ENCODE measurements at places on chromosomes 12 and 14. TPM values are rescaled to one million over a fixed set of nuclear protein-coding genes. Genes with fewer than 3 reads are reported as not detected.

FAR2 gene
- total RNA-seq = 11.5 TPM

SLC25A3 gene
- 418 TPM for total RNA-seq

DNA sequence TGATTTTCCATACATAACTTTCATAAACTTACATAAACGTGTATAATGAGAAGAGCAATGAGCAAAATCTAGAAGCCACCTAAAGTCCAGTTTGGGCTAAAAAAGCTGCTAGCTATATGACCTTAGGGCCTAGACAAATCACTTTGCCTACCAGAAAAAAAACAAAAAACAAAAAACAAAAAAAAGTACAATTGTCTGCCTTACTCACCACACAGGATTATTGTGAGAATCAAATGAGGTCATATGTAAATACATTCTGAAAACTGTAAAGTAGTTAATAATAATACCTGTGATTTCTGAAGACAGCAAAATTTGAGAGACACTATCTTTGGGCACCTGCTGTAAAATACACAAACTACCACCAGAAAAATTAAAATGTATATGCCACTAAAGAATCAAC is 4.2 kb downstream of the ATP2B1 start:
- H3K27ac ChIP-seq = no peak overlapping the region
- H3K36me3 ChIP-seq = no peaks in the 10 kb centered on the region
- no peak overlapping the region for H3K4me3 ChIP-seq
- H3K27me3 ChIP-seq = no peaks in the 10 kb centered on the region

DNA sequence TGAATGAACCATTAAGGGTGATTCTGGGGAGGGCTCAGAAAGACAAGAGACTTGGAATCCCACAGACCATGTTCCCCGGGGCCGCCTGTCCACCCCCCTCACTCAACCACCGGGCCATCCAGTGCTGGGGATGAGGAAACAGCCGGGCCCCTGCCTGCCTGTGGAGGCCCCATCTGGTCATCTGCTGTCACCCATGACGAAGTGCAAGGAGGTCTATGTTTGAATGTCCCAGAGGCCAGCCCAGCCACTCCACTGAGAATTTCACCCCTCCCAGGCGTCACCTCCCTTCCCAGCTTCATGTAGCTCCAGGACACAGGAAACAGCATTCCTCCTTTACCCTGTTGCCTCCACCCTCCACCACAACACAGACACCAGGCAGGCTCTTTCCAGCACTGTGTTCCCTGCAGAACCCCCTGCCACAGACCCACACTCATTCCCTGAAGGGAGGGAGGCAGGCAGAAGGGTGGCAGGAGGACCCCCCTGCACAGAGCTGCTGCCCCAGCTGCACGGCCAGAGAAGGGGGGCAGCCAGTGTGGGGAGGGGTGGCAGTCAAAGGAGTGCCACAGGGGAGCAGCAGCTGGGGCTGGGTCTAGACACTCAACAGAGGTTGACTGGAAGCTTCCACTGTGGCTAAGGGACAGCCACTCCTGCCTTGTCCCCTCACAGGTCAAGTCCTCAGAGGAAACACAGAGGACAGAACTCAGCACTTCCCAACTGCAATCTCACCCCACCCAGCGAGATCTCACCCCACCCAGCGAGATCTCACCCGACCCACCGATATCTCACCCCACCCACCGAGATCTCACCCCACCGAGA is 50.3 kb upstream of the PPP2R5C start:
- no peak overlapping the region for H3K4me3 ChIP-seq
- no peaks in the 10 kb centered on the region for H3K27me3 ChIP-seq
- DNase-seq = no peak
- H3K4me1 ChIP-seq = no peaks in the 10 kb centered on the region
- H3K27ac ChIP-seq = no peak overlapping the region

DNA sequence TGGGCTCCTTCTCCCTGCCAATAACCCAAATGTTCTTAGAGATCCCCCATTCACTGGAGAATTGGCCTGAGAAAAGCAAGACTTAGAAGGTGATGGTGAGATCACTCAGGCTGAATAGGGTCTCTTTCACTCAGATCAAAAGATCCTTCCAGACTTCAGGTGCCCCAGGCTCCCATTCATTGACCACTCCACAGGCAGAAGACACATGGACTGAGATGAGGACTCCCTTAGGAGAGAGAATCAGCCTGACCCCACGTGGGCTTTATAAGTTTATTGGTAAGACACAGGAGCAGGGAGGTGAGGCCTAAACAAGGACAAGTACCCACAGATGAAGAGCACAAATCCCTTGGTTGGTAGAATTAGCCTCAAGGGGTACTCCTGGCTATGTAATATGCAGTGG is 6.1 kb upstream of the KRT72 start:
- no peak for DNase-seq

GRCh38 chr14:105066240-105067071 is 1.2 kb upstream of the GPR132 start:
- H3K4me3 ChIP-seq = no peak overlapping the region
- no peak for DNase-seq
- no peak overlapping the region for H3K27ac ChIP-seq
- H3K4me1 ChIP-seq = no peaks in the 10 kb centered on the region

DNA sequence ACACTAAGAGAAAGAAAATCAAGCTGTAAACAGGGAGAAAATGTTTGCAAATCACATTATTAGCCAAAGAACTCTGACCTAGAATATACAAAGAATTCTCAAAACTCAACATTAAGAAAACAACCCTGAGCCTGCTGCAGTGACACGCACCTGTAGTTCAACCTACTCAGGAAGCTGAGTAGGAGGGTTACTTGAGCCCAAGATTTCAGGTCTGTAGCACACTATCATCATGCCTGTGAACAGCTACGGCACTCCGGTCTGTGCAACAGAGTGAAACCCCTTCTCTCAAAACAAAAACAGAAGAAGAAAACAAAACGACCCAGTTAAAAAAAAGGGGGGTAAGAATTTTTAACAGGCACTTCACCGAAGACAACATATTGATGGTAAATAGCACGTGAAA is 20.8 kb downstream of the SAV1 start:
- no peak for DNase-seq
- H3K27ac ChIP-seq = no peak overlapping the region
- no peaks in the 10 kb centered on the region for H3K36me3 ChIP-seq
- no peaks in the 10 kb centered on the region for H3K4me1 ChIP-seq

DNA sequence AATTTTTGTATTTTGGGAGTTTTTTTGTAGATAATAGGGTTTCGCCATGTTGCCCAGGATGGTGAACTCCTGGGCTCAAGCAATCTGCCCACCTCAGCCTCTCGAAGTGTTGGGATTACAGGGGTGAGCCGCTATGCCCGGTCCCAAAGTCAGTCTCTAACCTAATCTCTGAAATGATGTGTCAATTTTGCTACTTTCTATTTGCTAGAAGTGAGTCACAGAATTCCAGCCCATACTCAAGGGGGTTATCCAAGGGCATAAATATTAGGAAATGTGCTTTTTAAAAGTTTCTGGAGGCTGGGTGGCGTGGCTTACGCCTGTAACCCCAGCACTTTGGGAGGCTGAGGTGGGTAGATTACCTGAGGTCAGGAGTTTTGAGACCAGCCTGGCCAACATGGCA is 40.5 kb downstream of the RESF1 start:
- no peaks in the 10 kb centered on the region for H3K27me3 ChIP-seq
- peaks cover 2% of the 10 kb centered on the region for H3K36me3 ChIP-seq
- DNase-seq = no peak
- H3K27ac ChIP-seq = no peak overlapping the region
- no peaks in the 10 kb centered on the region for H3K4me1 ChIP-seq

DNA sequence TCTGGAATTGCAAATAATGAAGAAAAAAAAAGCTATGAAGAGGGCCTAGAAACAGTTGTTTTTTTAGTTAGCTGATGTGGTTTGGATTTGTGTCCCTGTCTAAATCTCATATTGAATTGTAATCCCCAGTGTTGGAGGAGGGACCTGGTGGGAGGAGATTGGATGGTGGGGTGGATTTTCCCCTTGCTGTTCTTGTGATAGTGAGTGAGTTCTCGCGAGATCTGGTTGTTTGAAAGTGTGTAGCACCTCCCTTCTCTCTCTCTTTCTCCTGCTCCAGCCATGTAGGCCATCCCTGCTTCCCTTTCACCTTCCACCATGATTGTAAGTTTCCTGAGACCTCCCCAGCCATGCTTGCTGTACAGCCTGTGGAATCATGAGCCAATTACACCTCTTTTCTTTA is 126.1 kb downstream of the ASCL4 start:
- H3K27me3 ChIP-seq = peaks cover 3% of the 10 kb centered on the region
- H3K36me3 ChIP-seq = no peaks in the 10 kb centered on the region
- H3K4me1 ChIP-seq = no peaks in the 10 kb centered on the region
- DNase-seq = no peak

DNA sequence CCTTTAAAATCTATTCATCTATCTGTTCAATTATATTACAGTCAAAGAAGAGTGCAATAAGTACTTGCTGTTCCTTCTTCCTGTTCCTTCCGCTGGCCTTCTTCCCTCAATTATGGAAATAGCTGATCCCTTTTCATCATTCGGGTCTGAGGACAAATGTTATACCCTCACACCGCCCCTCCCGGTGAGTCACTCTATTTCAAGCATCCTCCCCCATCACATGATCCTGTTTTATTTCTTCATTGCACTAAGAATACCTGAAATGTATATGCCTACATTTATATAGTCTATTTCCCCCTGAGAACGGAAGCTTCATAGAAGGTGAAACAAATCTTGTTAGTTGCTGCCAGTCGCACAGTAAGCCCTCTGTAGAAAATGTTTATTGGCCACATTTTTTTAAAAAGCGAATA is 2.5 kb downstream of the SLC38A1 start:
- peak overlapping the region; percentile 76 for H3K4me3 ChIP-seq
- peak; percentile 23 for DNase-seq
- H3K27ac ChIP-seq = no peak overlapping the region
- H3K27me3 ChIP-seq = no peaks in the 10 kb centered on the region
- peaks cover 21% of the 10 kb centered on the region for H3K4me1 ChIP-seq
- H3K36me3 ChIP-seq = no peaks in the 10 kb centered on the region

- DNase-seq = no peak
- H3K4me1 ChIP-seq = no peaks in the 10 kb centered on the region
- H3K27ac ChIP-seq = no peak overlapping the region
Measured at GRCh38 chr12:52394836-52395405, 9.5 kb upstream of the KRT84 start.

GRCh38 chr12:117452112-117452511 is 90.7 kb upstream of the NOS1 start:
- H3K4me1 ChIP-seq = no peaks in the 10 kb centered on the region
- H3K4me3 ChIP-seq = no peak overlapping the region

- no peak for DNase-seq
- H3K4me1 ChIP-seq = no peaks in the 10 kb centered on the region
- no peak overlapping the region for H3K27ac ChIP-seq
- no peak overlapping the region for H3K4me3 ChIP-seq
- no peaks in the 10 kb centered on the region for H3K36me3 ChIP-seq
- no peaks in the 10 kb centered on the region for H3K27me3 ChIP-seq
Measured at GRCh38 chr12:20125276-20125798, 243.0 kb upstream of the PDE3A start.

DNA sequence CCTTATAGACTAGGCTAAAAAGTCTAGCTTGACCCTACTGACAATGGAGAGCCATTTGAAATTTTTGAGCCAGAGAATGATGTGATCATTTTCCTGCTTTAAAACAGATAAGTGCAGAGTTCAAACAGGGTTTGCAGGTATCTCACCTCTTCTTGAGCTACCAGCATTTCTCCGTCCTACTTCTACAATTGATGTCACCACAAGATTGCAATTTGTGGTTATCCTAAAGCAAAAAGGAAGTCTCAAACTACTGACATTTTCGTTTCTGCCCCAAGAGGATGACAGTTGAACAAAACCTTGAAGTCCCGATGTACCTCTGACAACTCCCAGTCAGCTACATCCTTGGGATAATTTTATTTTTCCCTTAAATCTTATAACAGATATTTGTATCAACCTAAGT is 86.7 kb downstream of the PTGER2 start:
- H3K27ac ChIP-seq = peak overlapping the region; percentile 57
- no peaks in the 10 kb centered on the region for H3K36me3 ChIP-seq
- H3K27me3 ChIP-seq = no peaks in the 10 kb centered on the region
- H3K4me1 ChIP-seq = peaks cover 8% of the 10 kb centered on the region
- H3K4me3 ChIP-seq = peak overlapping the region; percentile 45

- H3K36me3 ChIP-seq = no peaks in the 10 kb centered on the region
- H3K4me3 ChIP-seq = no peak overlapping the region
- no peak for DNase-seq
Measured at GRCh38 chr12:54624315-54625279, 10.1 kb downstream of the LACRT start.

GRCh38 chr12:96225044-96225855 is 31.1 kb downstream of the ELK3 start:
- H3K4me1 ChIP-seq = no peaks in the 10 kb centered on the region
- no peaks in the 10 kb centered on the region for H3K36me3 ChIP-seq
- H3K27ac ChIP-seq = no peak overlapping the region

DNA sequence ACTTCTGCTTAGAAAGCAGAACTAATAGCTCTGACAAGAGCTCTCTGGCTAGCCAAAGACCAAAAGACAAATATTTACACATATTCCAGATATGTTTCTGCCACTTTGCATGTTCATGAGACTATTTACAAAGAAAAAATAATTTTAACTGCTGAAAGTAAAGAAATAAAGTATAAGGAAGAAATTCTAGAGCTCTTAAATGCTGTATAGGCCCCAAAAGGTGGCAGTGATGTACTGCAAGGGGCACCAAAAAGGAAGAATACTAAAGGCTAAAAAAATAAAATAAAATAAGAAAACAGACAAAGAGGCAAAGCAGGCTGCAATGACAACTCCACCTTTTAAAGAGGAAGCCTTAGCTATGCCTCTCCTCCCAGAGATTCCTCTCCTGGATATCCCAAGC is 23.0 kb downstream of the KLRK1 start:
- peaks cover 16% of the 10 kb centered on the region for H3K4me1 ChIP-seq
- H3K36me3 ChIP-seq = no peaks in the 10 kb centered on the region
- H3K27ac ChIP-seq = no peak overlapping the region
- no peaks in the 10 kb centered on the region for H3K27me3 ChIP-seq
- peak; percentile 68 for DNase-seq
- H3K4me3 ChIP-seq = no peak overlapping the region

- peak overlapping the region; percentile 7 for H3K4me3 ChIP-seq
- H3K36me3 ChIP-seq = no peaks in the 10 kb centered on the region
- H3K27me3 ChIP-seq = no peaks in the 10 kb centered on the region
- peaks cover 34% of the 10 kb centered on the region for H3K4me1 ChIP-seq
- DNase-seq = no peak
Measured at GRCh38 chr12:110578694-110579534, 4.2 kb downstream of the PPTC7 start.

- no peaks in the 10 kb centered on the region for H3K27me3 ChIP-seq
- H3K4me1 ChIP-seq = no peaks in the 10 kb centered on the region
- no peaks in the 10 kb centered on the region for H3K36me3 ChIP-seq
Measured at GRCh38 chr14:54782751-54783659, 119.6 kb downstream of the GCH1 start.

DNA sequence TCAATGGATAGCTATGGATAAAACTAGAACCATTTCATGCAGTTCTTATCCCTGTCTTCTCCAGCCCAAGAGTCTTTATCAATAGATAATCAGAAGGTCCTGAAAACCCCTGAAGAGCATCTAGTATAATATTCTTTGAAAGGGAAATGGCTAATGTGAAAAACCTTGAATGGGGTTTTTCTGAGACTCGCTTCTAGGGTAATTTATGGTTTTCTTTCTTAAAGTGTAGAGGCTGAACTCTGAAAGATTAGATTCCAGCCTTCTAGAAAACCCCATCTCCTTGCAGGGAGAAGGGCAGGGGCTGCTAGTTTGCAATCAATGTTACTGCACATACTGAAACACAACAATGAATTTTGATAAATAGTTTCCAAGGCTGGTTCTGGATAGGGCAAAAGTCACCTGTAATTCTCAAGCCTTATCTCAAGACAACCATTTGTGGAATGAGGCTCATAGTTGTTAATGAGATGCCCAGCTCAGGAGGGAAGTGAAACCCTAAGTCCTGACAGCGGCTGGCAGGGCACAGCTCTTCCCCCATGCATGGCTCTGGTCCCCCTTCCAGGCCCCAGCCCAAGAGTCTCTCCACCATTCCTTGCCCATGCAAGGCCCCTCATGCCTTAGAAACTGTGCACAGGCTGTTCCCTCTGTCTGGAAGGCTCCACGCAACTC is 33.7 kb upstream of the PYGL start:
- H3K4me1 ChIP-seq = no peaks in the 10 kb centered on the region
- H3K4me3 ChIP-seq = no peak overlapping the region
- H3K27ac ChIP-seq = no peak overlapping the region
- no peaks in the 10 kb centered on the region for H3K27me3 ChIP-seq

All from kidney (tissue), 22 donors.